ENCODE measurements at places on chromosomes 5 and 9. TPM values are rescaled to one million over a fixed set of nuclear protein-coding genes. Genes with fewer than 3 reads are reported as not detected.

Gene SPATA31A3
- total RNA-seq: not detected

Gene PCDHB8
- 0.26 TPM for total RNA-seq

Gene PGGT1B
- 2.3 TPM for total RNA-seq

Gene ASB6
- total RNA-seq: 1.3 TPM

Gene SMIM27
- total RNA-seq: 8.1 TPM

Gene PCDHGA3
- 8.2 TPM for total RNA-seq

Gene SRA1
- 2.6 TPM for total RNA-seq

Gene TICAM2
- 5.4 TPM for total RNA-seq

Measured in uterus (tissue), 4 donors.